ENCODE measurements at places on chromosomes 11 and 22. TPM values are rescaled to one million over a fixed set of nuclear protein-coding genes. Genes with fewer than 3 reads are reported as not detected.
A peak's percentile ranks its signal among the peaks of the same experiment; 100 is the strongest.

- DNase-seq, result no peak
Observed at GRCh38 chr11:111908639-111909305, 2.8 kb downstream of the CRYAB start.

GRCh38 chr11:27443746-27444507 lies 28.7 kb downstream of the LGR4 start:
- DNase-seq, result no peak

GRCh38 chr11:33383075-33383919 lies 126.1 kb downstream of the HIPK3 start:
- DNase-seq, result no peak

DNA sequence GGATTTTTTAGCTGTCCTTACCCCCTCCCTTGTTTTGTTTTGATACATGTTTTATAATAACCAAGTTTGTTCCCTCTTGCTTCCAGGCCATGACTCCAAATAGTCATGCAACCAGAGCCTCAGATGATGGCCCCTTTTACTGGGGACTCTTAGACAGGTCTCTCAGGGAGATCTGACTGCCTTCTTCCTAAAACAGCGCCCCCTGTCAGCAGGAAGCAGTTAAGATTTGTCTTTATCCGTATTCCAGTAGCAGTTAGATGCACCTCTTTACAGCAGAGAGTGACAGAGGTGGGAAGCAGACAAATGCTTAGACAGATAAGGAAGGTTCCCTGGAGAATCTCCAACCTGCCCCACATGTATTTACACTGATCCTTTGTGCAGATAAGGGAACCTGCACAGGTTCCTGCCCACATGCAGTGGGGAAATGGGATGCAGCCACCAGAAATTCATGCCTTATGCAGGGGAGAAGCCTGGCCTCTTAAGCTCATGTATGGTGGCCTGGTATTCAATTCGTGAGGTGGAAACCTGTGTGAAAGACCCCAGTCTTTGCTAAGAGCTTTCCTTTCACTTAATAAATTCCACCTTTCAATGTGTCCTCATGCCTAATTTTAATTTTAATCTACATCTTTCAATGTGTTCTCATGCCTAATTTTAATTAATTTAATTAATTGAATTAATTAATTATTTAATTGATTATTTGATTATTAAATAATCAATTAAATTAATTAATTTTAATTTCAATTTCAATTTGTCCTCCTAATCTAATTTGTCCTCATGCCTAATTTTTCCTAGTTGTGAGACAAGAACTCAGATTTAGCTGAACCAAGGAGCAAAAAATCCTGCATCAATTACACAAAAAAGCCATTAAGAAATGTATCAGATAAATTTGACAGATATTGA lies 11.5 kb upstream of the GLYAT start:
- DNase-seq, result no peak

BACE1 gene
- total RNA-seq, result 28.9 TPM

DNA sequence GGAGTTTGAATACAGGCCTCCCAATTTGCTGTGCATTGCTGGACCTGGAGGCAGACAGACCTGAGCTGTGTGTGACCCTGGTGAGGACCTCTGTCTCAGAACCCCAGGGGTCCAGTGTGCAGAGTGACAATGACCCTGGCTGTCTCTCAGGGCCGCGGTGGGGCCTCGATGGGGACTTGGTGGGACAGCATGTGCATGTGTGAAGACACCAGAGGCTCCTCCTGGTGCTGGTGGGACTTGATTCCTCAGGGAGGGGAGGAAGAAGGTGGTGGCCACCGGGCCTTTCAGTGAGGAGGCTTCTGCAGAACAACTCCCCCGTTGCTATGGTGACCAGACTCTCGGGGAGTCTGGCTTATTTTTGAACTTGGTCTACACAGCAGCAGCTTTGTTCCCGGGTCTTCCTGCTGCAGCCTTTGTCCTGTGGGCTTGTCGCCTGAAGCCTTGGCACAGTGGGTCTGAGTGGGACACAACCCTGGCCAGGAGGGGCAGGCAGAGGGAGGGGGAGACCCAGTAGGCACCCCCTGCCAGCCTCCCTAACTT lies 35.3 kb downstream of the MCM5 start:
- no peak for DNase-seq

C11orf91 gene
- total RNA-seq, result 1.5 TPM

DNA sequence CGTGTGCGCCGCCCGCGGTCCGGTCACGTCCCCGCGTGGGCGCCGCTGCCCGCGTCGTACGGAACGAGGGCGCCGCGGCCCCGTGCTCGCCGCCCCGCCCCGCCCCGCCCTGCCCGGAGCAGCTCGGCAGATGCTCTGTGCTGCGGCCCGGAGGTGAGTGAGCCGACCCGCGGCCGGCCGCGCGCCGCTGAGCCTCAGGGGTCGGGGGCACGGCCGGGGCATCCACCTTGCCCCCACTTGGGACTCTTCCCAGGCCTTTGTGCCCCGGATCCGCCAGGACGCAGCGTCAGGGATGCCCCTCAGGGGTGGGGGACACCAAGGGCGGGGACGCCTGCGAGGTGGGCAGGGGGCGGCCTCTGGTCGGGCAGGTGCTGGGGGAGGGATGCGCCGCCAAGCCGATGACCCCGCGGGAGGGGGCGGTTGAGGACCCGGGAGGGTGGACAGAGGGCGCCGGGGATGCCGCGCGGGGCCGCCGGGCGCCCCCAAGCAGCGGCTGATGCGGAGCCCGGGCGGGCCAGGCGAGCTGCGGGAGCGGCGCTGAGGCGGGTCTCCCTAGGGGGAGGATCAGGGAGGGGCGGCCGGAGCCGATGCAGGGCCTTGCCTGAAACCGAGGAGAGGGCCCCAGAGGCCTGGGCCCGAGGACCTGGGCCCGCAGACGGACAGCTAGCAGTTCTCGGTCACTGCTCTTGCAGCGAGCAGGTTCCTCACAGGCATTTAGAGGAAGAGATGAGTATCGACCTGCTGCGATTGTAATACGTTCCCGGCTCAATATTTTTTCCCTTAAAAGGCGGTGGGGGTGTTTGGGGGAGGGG lies at the start of gene GNAZ:
GNAZ (plus strand) TSS at position 102 of the 812 bp plus-strand sequence. CDS start 25,177 bp downstream, outside the sequence.
- peak; percentile 64 for DNase-seq

- peak; percentile 81 for DNase-seq
Observed at GRCh38 chr11:73760135-73760678, 667 bp downstream of the RAB6A start.

RAB39A gene
- total RNA-seq, result 2.0 TPM

ZNF215 gene
- 2.4 TPM for total RNA-seq

MTFP1 gene
- total RNA-seq, result 11.3 TPM

BAIAP2L2 gene
- 0.29 TPM for total RNA-seq

DNA sequence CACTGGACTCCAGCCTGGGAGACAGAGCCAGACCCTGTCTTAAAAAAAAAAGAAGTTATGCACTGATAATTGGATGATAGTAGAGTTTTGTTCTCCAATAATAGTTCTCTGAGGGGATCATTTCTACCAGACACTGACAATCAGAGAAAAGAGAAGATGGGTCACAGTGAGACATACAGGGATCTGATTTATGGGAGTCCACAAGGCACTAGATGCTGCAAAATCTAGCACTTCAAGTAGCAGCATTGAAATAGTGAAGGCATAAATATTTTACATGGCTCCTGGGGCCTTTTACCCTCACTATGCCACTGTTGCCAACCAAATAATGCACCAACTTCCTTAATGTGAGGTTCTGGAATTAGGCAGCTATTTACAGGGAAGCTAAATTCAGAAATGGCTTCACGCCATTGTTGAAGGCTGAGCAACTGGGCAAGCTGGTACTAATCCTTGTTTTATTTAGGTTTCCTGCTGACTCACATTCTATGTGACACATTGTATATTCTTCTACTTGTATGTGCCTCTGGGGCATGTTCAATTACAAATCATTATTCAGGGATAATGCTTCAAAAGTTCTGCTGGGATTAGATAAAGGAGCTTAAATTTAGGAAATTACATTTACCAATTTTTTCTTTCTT lies 38.2 kb upstream of the ABTB2 start:
- no peak for DNase-seq

CRYBA4 gene
- total RNA-seq, result not detected

DNA sequence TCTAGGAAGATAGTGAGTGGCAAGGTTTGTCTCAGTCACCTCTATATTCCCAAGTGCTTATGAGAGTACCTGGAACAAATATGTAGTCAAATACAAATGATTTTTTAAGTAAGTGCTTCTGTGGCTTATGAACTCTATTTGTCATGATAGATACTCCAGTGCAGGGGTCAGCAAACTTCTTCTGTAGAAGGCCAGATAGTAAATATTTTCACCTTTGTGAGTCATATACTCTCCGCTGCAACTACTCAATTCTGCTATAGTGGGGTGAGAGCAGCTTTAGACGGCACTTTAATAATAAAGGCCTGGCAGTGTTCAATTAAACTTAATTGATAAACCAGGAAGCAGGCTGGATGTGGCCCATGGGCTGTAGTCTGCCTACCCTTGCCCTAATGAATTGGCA lies 12.4 kb upstream of the CCDC34 start:
- no peak for DNase-seq

DNA sequence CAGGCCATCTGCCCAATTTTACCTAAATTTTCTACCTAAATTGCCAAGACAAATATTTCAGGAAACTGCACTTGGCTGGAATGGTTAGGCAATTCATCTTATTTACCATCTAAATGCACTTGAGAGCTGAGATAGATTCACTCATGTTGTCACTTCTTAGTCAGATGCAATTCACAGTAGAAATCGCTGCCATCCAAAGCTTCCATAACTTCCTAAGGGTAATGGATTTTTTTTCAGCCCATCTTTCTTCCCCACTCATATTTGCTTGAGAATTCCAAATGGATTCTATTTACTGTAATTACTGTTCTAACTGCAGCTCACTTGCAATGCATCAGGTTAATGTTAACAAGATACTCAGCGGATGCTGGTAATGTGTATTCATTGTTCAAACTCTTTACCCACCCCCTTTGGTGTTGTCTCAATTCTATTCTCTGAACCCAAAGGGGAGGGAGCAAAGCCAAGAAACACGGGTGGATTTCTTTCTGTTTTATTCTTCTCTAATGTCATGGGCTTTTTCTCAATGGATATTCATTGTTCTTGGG lies 96.0 kb downstream of the TENM4 start:
- DNase-seq, result no peak

PATE2 gene
- total RNA-seq, result not detected

CD248 gene
- 10.0 TPM for total RNA-seq

- no peak for DNase-seq
Observed at GRCh38 chr11:60934790-60935605, 10.7 kb downstream of the TMEM132A start.

DNA sequence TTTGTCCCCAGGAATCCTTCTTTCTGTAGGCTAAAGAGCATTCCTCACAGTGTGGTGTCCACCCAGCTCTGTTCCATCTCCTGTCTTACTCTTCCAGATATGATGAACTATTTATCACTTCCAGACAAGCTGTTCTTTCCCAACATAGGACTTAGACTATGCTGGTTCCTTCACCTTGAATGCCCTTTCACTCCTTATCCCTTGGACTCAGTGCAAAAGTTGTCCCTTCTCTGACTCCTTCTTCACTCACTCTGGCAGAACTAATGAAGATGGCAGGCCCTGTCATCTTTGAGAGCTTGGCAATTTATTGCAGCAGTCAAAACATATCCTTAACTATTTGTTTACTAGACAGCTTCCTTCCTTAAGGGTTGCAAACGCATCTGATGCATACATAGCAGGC lies 3.5 kb upstream of the OSBP2 start:
- no peak for DNase-seq

DNA sequence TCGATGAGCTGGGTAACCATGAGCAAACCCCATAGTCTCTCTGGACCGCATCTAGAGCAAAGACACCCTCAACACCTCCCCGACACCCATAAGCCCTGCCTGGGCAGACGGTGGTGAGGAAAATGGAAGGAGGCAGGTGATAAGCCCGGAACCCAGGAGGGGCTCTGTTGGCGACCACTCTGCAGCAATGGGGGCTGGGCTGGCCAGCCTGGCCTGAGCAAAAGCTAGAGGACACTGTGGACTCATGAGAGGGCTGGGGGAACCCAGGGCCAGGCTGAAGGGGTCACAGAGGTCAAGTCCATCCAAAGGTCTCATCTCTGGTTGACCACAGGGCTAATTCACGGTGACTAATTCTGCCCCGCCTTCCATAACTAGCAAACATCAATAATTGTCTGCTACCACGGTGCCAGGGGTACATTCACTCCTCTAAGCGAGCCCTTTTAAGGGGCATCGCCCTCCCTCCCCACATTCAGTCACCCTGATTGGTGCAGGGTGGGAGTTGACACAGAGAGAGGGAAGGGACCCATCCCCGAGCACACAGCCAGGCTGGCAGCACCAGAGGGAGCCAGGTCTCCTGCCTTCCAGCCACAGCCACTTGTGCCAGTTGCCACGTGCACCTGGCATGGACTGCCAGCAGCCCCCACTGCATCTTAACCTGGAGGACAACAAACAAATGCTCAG lies 4.0 kb downstream of the PYGM start:
- DNase-seq, result peak; percentile 56

DNA sequence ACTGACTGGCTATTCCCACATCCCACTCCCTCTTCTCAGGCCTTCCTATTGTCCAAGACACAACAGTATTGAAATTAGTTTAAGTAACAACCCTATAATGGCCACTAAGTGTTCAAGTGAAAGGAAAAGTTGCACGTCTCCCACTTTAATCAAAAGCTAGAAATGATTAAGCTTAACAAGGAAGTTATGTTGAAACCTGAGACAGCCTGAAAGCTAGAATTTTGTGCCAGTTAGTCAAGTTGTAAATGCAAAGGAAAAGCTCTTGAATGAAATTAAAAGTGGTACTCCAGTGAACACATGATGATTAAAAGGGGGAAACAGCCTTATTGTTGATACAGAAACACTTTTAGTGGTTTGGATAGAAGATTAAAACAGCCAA lies 332.7 kb downstream of the CASP12 start:
- DNase-seq, result no peak

DNA sequence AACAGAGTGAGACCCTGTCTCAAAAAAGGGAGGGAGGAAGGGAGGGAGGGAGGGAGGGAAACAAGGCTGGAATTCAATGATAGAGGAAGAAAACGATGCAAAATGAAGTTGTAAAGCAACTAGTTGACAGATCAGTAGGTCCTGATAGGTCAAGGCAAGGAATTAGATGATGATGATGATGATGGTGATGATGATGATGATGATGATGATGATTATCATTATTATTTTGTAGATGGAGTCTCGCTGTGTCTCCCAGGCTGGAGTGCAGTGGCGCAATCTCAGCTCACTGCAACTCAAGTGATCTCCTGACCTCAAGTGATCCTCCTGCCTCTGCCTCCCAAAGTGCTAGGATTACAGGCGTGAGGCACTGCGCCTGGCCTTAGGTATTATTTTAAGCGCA lies 11.3 kb upstream of the L3MBTL2 start:
- no peak for DNase-seq

DNA sequence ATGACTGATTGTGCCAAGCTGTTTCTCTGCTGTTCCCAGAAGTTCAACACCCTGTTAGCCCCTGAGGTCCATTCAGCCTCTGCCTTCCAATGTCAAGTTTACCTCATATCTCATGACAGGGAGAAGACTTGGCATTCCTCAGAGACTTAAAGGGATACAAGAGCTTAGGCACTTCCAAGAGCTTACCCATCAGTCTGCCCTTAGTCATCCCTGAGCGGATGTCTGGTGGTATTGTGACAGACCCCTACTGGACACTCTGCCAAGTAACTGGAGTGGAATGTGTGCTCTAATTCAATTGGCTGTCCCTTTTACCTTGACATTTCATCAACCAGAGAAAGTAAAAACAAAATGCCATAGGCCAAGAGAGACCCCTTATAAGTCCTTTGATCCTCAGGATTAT lies 151.5 kb downstream of the AASDHPPT start:
- DNase-seq, result no peak

MB gene
- total RNA-seq, result 2.2 TPM

Measured in upper lobe of right lung (tissue), 1 donor.